Esophagus squamous epithelium (tissue), 5 donors: ENCODE measurements at places on chromosomes 6 and 20.

GRCh38 chr6:79808921-79809320 lies 138.4 kb downstream of the ELOVL4 start:
- no peak for DNase-seq

DNA sequence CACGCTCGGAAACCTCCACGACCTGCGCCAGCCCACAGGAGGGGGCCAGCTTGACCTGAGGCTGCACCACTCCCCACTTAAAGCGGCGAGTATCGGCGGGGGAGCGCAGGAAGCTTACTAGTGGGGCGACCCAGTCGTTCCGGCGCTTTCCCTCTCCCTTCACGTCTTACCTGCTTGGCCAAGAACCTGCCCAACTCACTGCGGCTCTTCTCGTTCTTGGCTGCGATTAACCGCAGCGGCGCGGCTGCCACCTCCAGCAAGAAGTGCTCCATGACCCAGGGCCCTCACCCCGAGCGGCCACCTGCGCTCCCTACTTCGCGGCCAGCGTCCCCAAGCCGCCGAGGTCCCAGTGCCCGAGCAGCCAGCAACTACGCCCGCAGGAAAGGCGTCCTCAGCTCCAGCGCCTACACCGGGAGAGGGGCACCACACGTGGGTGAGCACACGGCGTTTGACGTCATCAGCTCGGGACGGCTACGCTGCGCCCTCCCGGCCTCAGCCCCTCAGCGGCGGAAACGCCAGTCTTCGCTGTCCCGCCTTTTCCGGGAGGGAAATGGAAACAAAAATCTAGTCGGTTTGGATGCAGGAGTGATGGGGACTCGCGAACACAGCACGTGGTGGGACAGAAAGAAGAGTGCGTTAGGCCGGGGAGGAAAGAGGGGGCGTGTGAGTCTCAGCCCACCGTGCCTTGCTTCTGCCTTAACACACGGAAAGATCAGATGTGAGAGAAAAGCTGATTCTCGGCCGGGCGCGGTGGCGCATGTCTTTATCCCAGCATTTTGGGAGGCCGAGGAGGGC lies at the start of gene MDN1:
TSS of gene MDN1 (minus strand) at position 459 of the 795 bp plus-strand sequence. CDS start at position 272, 187 bp downstream.
- peak; percentile 38 for DNase-seq

DNA sequence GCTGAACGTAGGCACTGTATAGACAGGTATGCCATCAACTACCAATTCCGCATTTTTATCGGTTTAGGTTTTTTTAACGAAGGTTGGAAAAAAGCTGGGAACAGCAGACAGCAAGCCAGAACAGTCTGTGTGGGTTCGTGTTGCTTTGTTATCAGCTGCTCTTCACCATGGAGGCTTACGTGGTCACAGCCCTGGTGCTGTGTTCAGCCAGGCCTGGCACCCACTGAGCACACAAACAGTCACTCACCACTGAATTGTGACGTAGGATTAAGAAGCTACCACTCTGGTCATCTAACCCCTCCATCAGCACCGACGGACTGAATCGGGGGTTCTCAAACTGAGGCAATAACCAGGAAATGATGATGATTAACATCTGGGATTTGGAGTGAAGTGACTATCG lies 13.2 kb downstream of the FAM210B start:
- no peak for DNase-seq

DNA sequence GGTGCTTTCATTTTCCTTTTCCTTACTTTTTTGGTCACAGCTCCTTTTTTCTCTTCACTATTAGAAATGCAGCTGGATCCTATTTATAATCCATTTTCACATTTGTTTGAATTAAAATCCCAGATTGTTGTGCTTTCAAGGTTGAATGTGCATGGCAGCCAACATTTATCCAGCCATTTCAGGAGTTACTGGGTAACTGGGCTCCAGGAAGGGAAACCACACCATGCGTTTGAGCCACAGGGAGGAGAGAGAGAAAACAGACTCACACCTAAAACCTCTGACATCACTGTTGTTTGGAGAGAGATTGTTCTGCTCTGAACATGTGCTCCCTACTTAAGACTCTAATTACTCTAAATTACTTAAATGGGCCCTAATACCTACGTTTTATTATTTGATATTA lies 173.4 kb downstream of the BMP2 start:
- no peak for DNase-seq

- DNase-seq = no peak
Measured at GRCh38 chr6:170176898-170177771, 113.7 kb downstream of the DLL1 start.

DNA sequence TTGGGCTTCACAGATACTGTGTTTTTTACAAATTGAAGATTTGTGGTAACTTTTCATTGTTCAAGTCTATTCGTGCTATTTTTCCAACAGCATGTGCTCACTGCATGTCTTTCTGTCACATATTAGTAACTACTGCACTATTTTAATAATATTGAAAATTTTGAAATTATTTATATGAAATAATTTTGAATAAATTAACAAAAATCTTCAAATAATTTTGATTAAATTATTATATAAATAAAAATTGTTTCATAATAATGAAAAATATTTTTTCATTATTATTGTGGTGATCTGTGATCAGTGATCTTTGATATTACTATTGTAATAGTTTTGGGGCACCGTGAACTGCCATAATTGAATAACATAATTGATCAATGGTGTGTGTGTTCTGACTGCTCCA lies 204.1 kb downstream of the OGFRL1 start:
- DNase-seq = no peak

- DNase-seq = no peak
Measured at GRCh38 chr20:48354320-48354876, 473.4 kb downstream of the PREX1 start.

DNA sequence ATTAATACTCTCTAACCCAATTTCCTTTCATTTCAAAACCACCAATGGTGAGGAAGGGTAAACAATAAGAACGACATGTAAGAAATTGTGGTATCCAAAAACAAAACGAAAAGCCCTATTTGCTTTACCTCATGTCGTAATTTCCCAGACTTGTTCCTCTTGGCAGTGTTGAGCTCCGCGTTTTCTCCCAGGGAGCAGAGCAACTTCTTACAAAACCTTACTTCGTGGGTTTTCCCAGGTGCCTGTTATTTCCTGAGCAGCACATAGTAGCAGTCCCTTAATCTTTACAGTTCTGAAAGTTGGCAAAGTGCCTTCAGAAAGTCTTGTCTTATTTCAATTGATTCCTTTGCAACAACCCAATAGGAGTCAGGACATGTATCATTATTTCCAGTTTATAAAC lies 207.9 kb upstream of the MARCKS start:
- DNase-seq = no peak
